Suprapubic skin (tissue), 4 donors: ENCODE measurements at places on chromosomes 7 and 10. TPM values are rescaled to one million over a fixed set of nuclear protein-coding genes. Genes with fewer than 3 reads are reported as not detected.

DNA sequence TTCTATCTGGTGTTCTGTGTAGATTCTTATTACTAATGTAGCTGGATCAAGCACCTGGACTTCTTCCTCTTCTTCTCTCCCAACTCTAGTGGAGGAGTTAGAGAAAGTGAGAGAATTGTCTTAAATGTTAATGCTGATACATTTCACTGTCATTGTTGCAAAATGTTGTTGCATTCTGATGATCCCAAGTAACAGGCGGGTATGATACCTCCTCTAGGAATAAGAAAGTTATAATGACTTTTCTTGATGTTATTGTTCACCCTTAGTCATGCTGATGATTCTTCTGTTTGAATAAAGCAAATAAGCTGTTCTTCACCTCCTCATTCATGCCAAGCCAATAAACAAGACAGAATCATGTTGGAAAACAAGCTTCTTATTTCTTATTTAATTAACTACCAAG lies 9.1 kb downstream of the CHRM2 start:
- no peak for DNase-seq

- no peak for DNase-seq
These were observed 21.3 kb downstream of the TBC1D12 start for GRCh38 chr10:94423627-94424026.

DNA sequence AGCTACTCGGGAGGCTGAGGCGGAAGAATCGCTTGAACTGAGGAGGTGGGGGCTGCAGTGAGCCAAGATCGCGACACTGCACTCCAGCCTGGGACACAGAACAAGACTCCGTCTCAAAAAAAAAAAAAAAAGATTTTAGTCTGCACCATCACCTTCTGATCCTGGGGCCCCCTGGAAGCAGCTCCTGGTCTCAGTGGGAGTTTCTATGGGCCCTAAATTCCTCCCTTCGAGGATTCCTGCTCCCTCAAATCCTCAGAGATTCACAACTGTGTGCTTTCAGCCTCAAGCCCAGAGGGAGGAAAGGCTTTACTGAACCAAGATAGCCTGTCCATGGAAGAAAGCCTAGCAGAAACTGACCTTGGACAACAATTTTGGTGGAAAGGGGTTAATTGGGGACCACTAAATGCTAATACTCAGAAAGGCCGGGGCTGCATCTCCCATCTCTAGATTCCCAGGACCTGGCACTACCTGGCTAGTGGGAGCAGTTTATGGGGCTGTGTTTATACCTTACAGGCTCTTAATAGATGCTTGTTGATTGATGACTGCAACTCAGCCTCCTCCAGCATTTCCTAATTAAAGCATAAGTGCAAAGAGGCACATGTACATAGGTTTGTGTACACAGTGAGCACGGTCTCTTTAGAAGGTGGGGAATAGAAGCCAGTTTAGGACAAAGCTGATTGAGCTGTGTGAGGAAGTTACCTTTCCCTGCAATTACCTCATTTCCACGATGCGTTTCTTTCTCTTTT lies 9.2 kb upstream of the FGFR2 start:
- DNase-seq, result peak; percentile 5

GRCh38 chr10:23408330-23408976 lies 30.4 kb upstream of the OTUD1 start:
- no peak for DNase-seq

- no peak for DNase-seq
These were observed 579.4 kb downstream of the GATA3 start for GRCh38 chr10:8633909-8634308.

GRCh38 chr7:28052933-28053332 lies 127.7 kb downstream of the JAZF1 start:
- DNase-seq, result no peak

DNA sequence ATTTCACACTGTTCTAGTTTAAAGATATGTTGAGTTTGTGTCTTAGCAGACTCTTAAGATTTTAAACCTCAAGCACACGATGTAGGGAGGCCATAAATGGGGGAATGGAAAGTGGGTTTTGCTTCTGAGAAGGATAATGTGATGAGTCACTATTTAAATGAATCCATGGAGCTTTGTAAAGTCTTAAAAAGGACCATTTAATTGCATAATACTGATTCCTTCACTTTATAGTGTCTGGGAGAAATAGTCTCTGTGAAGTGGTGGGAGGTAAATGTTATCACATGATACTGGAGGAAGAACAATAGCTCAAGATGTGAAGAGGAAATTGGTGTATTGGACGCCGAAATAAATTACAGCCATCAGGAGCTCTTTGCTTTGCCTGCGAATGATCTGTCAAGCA lies 84.0 kb upstream of the MYO3A start:
- DNase-seq, result no peak

DNA sequence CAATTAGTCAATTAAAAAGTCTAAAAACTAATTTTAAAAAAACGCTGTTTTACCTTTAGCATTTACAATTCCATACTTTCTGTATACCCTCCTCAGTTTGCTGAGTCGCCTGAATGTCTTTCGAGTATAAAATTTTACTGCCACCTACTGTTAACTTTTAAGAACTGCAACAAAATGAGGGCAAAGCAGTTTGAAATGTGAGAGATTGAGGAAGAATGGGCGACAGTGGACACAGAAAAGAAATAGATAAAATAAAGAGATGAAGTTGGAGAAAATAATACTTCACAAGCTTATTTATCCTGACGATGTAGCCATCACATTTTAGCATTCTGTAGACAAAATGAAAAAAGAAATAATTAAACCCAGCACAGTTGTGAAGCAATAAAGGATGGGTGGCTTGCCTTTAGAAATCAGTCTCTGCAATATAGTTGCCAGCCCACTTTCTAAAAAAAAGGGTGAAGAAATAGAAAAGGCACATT lies 110.8 kb upstream of the PTN start:
- DNase-seq, result no peak

DNA sequence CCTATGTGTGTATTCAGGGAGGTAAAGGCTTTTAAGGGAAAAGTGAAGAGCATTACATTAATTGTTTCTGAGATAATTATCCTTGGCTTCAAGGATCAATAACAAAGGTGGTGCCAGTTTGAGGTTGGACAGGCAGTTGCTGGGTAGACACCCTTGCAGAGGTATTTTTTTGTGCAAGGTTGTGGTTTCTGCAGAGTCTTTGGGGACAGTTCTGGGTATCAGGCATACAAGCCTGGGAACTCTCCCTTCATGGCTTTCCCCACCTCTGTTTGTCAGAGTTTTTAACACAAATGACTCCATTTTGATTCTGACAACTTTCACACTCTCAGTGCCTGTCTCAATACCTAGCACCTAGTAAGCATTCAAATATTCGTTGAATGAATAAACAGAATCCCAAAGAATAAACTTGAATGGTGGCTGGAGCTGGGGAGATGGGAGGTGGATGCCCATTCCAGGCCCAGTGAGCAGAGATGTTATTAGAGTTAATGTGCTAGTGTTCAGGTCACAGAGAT lies 7.4 kb upstream of the OSBPL3 start:
- no peak for DNase-seq

Gene KCP
- total RNA-seq, result 0.48 TPM

Gene DLX5
- total RNA-seq, result 14.2 TPM

Gene LRRC18
- not detected for total RNA-seq

Gene DNAJB9
- total RNA-seq, result 17.0 TPM

Gene FBXL13
- total RNA-seq, result 0.89 TPM

Gene EZH2
- total RNA-seq, result 8.6 TPM
